ENCODE measurements at places on chromosomes 4 and X.

- peak; percentile 6 for DNase-seq
Measured at GRCh38 chr4:93540562-93540961, 288.0 kb upstream of the ATOH1 start.

GRCh38 chr4:140757232-140757630 is 1.0 kb upstream of the TBC1D9 start:
- DNase-seq, result no peak

DNA sequence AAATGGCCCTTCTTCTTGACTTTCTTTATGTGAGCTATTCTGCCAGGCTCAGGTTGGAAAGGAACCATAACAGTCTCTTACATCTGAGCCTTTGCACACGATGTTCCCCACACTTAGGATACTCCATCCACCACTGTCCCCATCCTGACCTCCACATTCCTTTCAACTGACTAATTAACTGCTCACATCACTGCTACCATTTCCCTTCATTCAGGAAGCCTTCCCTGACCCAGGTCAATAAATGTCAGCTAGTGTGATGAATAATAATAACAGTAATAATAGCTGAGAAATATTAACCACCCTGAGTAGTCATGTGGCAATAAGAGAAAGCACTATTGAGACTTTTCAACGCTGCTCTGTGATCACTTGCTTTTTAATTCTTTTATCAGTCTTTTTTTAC is 291.7 kb downstream of the KCNIP4 start:
- no peak for DNase-seq

GRCh38 chrX:153818571-153819383 is 11.6 kb downstream of the PDZD4 start:
- peak; percentile 50 for DNase-seq

DNA sequence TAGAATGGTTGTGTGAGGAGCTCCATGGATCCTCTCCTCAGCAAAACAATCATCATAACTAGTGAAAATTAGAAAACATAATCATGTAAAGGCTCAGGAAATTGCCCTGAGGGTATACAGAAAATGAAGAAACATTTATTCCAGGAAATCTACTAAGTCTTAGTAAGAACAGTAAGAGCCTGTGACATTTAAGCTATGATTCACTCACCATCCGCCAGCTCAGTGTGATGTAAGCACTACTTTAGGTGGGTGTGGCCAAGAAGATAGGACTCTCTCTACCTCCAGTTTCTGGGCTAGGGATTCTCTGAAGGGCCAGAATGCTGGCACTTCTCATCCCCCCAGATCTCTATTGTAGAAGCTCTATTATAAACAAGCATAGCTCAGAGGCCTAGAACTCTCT is 147.5 kb downstream of the DLG3 start:
- no peak for DNase-seq

DNA sequence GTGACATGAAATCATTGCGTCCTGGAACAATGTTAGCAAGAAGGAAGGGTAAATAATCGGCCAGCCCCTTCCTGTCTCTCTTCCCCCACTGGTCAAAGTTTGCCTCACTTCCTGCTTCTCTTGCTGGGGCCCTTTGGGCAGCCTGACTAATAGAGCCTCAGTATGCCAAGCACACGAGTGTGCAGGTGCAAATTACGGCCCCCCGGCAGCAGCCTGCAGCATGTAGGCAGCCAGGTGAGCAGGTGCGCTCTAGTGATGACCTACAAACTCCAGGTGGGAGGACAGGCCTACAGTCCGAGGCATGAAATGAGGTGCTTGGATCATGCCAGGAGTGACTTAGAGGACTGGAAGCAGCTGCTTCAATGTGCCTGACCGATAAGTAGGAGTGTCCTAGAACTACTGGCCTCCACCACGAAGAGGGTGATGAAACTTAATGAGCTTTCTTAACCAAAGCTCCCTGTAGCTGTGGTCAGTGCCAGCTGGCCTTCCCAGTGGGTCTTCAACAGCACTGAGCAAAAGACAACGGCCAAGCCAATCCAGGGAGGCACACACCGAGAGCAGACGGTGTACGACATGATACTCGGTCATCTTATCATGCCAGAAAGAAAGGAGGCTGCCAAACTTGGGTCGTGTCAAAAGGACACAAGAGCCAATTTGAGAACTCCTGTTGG is 26.1 kb upstream of the FAT1 start:
- DNase-seq, result no peak

- DNase-seq, result no peak
Measured at GRCh38 chr4:6730603-6731317, 14.8 kb downstream of the BLOC1S4 start.

DNA sequence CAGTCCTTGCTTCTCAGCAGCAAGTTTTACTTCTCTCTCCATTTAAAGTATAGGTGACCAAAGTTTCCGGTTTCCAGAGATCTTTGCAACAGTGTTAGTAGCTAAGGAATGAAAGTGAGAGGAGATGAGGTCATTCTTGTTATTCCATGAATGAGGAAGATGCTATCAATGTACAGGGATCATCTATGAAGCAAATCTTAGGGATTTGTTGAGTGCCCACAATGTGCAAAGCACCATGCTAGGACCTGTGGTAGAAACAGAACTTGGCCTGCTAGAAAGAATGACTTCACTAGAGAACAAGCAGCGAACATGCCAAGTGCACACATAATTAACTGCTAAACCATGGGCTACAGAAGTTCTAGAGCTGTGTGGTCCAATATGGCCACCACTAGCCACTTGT is 112.5 kb downstream of the MID1 start:
- no peak for DNase-seq

- no peak for DNase-seq
Measured at GRCh38 chr4:139299536-139299935, 1.8 kb upstream of the NAA15 start.

- DNase-seq, result no peak
Measured at GRCh38 chrX:13448941-13449340, 120.5 kb upstream of the EGFL6 start.

- DNase-seq, result no peak
Measured at GRCh38 chr4:152104901-152105357, 344.1 kb upstream of the GATB start.

- DNase-seq, result no peak
Measured at GRCh38 chrX:153488231-153488914, 6.4 kb upstream of the BGN start.

- DNase-seq, result no peak
Measured at GRCh38 chrX:17007134-17007768, 60.8 kb downstream of the REPS2 start.

GRCh38 chrX:12701628-12702027 is 89.6 kb upstream of the PRPS2 start:
- peak; percentile 78 for DNase-seq

- no peak for DNase-seq
Measured at GRCh38 chrX:13652287-13652793, 601 bp upstream of the TCEANC start.

GRCh38 chrX:134369576-134369975 is 90.4 kb upstream of the HPRT1 start:
- no peak for DNase-seq

DNA sequence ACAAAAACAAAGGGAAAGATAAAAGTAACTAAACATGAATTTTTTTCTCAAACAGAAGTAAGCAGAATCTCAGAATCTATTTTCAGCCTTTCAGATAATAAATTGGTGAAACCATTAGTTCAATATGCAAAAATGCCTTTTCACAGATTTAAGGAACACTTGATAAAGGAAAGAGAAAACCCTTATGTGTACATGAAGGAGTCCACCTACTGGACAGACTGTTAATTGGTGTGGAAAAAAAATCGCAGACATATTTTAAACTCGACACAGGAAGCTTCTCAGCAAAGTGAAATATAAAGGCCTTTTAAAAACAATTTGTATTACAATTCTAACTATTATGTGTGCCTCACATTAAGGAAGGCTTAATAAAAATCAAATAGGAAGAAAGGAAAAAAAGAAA is 22.3 kb downstream of the COX7B2 start:
- DNase-seq, result peak; percentile 17

DNA sequence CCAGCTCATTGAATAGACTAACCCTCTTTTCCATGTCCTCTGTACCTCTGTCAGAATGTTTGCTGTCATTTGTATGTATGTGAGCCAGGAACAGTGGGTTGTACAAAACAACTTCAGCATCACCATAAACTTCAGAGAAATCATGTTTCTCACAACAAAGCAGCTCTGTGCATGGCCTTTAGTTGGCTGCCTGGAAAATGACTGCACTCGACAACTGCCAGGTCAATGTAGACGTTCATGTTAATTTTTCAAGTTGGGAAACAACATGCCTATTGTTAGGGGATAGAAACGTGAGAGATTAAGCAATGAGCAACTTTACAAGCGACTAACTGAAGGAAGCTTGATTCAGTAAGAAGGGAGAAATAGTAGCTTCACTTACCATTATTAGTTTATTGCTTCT is 17.9 kb upstream of the CXCL11 start:
- peak; percentile 58 for DNase-seq

DNA sequence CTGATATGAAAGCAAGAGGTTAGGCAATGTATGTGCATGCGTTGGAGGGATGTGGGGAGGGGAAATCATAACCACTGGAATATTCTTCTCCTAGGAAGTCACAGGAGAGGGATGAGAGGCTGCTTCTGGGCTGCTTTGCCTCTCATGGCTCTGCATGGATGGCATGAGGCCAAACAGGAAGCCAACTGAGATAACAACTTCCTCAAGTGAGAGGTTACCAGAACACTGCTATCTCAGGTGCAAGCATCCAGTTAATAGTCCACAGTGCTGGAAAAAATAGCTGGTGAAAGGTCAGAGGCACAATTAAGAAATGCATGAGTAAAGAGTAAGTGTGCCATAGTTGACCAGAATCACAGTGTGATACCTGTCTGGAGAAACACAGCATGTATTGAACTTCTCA is 113.3 kb downstream of the ELOVL6 start:
- DNase-seq, result no peak

GRCh38 chrX:9091258-9091657 is 57.3 kb upstream of the FAM9B start:
- no peak for DNase-seq

- DNase-seq, result peak; percentile 68
Measured at GRCh38 chrX:111181951-111182350, 86.0 kb downstream of the PAK3 start.

DNA sequence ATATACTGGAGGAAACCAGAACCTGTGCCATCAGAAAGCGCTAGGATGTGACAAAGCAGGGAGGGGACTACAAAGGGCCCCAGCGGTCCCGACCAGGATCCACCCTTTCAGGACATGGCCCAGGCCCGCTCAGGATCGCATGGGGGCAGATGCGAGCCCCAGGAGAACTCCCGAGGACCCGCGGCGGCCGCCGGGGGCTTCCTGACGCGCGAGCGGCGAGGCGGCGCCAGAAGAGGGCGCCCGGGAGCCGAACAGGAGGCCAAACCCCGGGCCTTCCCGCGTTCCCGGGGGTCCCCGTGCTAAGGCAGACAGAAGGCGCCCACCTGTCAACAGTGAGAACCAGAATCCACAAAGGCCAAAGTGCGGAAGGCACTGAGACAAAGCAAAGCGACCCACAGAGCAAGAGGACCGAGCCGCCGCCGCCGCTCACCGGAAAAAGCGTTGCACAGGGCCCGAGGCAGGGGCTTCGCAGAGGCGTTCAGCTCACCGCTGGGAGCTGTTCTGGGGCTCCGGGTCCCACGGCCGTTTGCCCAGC is 7.3 kb upstream of the OPN1LW start:
- peak; percentile 81 for DNase-seq

- DNase-seq, result no peak
Measured at GRCh38 chrX:148552775-148553174, 52.4 kb downstream of the AFF2 start.

- no peak for DNase-seq
Measured at GRCh38 chr4:26130841-26131432, 189.9 kb upstream of the RBPJ start.

DNA sequence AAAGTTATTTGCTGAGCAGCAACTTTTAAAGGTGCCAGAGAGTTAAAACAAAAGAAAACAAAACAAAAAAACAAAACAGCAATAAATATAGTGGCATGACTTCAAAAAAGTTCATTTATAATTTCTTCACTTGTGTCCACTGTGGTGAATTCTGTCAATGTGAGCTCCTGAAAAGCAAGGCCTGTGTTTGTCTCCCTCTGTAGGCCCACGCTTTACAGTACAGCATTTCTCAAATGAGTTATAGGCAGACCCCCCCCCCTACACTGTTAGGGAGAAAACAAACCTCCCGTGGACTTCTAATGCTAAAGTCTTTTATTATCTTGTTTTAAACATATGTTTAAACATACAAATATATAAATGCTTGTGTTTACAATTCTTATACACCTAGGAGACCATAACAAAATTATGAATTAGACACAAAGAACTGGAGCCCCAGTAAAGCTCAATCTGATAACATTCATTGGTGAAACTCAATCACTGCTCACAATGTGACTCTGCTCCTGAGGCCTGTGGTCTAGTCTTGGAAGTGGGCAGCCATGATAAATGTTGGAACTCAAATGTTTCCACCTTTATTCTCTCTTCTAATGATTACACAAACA is 47.0 kb upstream of the SCOC start:
- DNase-seq, result peak; percentile 59

DNA sequence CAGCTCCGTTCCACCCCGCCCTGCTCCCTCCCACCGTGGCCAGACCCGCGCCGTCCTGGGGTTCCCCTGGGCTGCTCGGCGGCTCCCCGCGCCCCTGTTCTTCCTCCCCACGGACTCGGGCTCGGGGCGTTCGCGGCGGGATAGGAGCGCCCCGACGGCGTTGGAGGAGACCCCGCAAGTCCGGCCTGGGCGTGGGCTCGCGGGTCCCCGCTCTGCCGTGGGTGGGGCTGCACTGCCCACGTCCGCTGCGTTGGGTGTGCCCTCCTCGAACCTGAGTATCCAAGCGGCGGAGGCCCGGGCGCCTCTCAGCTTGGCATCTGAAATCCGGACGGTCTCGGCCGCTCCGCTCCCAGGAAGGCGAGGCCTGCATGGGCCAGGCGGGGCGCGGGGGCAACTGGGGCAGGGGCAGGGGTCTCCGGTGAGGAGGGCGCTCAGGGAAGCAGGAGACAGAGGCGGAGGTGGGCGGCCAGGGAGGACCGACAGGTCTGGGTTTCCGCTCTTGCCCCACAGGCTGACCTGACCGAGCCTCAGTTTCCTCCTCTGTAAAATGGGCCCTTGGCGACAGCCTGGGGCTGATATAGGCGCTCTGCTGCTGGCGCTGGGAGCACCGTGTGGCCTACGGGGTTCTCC is 12.0 kb upstream of the NAT8L start:
- no peak for DNase-seq

DNA sequence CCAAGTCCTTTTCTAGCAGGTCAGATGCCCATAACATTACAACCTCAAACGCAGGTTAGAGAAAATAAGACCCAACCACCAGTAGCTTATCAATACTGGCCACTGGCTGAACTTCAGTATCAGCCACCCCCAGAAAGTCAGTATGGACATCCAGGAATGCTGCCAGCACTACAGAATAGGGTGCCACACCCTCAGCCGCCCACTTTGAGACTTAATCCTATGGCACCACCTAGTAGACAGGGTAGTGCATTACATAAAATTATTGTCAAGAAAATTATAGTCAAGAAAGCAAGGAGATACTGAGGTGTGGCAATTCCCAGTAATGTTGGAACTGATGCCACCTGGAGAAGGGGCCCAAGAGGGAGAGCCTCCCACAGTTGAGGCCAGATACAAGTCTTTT is 19.9 kb upstream of the TRIM61 start:
- DNase-seq, result peak; percentile 14

DNA sequence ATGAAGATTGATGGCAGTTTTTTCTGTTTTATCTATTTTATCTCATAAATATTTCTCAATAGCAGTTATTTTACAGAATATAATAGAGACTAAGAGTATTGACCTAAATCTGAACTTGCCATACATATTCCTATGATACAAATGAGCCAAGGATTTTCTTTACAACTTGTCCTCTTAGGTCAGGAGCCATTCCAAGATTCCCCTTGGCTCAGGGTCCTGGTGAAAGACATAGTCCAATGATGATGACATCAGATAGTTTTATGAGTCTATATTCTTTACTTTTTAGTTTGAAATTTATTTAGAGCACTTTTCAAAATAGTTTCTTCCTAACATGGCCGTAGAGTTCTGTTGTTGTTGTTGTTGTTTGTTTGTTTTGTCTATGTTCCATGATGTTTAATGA is 869.1 kb upstream of the GRID2 start:
- no peak for DNase-seq
